Renal cortical epithelial cell (primary cell): ENCODE measurements at places on chromosomes 4 and X. TPM values are rescaled to one million over a fixed set of nuclear protein-coding genes. Genes with fewer than 3 reads are reported as not detected.
A peak's percentile ranks its signal among the peaks of the same experiment; 100 is the strongest.

GRCh38 chr4:64520421-64520820, 111.2 kb upstream of the TECRL start:
- DNase-seq = no peak

L1CAM gene
- total RNA-seq = 88.0 and 623 TPM in 2 replicates

GRCh38 chr4:126604268-126604867, 1028.4 kb upstream of the INTU start:
- DNase-seq = peak; percentile 18

- DNase-seq = peak; percentile 4
Measured at GRCh38 chrX:31435592-31435991, 363.8 kb upstream of the FTHL17 start.

GRCh38 chr4:176451443-176451842, 131.7 kb downstream of the SPCS3 start:
- no peak for DNase-seq

DNA sequence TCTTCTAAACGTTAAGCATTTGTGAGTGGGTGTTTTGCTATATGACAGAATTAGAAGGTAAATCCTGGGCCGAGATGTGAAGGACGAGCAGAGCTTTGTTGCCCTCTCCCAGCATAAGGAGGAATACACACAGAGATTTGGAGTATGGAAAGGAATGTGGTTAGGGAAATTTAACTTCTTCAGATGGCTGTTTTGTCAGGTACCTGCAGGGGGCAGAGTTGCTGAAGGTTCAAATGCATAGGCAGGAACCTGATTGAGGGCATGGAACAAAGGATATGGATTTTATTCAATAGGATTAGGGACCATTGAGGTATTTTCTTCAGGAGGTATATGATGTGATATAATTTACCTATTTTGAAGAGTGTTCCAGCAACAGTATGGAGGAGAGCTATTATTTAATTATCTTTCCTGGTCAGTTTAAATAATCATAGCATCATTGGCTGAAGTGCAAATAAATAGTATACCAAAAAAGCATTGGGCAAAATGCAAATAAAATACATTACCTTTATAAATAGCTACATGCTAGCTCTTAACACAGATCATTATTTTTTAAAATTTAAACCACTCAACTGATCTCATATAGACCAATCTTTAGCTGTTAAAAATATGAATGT, 143.6 kb downstream of the SLIT2 start:
- DNase-seq = peak; percentile 50

DNA sequence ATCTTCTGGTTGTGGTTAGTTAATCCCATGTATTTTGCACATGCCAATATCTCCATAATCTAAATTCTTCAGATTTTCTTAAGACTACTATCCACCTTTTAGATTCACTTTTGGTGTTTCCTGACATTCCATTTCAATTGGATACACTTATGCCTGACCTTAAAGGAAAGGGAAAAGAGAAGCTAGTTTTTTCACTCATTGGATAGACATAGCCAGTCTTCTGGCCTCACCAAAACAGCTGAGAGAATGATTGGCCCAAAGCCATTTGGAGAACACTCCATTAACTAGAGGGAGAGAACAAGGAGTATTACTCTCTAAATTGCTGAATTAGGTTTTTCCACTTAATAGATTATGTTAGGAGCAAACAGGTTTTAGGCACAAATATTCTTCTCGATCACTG, 4.0 kb downstream of the PRPS1 start:
- no peak for DNase-seq

SLC10A4 gene
- 0.20 TPM in 1 of 2 replicates, not detected in the other for total RNA-seq

DNA sequence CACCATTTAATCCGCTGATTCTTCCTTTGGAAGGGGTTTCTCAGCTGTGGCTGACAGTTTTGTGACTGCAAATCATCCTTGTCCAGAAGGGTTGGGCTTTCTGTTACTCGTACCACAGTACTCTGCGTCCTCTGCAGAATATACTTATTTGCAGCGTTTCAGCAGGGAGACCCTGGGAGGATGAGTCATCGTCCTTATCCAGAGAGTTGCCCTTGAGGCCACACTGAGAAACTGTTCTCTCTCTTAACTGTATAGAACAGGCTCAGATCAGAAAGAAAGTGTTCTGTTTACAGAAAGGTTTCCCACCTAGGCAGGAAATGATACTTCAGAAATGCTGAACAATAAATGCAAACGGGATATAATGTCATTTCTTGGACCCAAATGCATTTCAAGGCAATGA, 47.8 kb upstream of the DDX53 start:
- DNase-seq = peak; percentile 40

DNA sequence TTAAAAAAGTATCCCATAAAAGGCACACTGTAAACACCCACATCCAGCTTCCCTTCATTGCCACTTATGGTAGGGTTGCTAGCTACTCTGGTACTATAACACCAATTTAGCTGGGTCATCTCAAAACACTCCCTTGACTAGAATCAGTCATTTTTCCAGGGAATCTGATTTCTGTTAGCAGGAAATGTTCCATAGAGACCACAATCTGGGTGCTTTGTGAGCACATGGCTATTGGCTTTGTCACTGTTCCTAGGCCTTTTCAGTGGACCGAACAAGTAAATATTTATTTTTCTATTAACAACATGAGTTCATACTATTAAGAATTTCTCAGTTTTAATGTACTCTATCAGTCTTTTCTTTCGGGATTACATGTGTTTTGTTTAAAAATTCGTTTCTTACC, 404.7 kb upstream of the GNPDA2 start:
- no peak for DNase-seq

ANXA3 gene
- 195 and 668 TPM in 2 replicates for total RNA-seq

SERPINA7 gene
- not detected in 2 replicates for total RNA-seq

GRCh38 chr4:7021355-7021754, 21.8 kb upstream of the TADA2B start:
- DNase-seq = no peak

DNA sequence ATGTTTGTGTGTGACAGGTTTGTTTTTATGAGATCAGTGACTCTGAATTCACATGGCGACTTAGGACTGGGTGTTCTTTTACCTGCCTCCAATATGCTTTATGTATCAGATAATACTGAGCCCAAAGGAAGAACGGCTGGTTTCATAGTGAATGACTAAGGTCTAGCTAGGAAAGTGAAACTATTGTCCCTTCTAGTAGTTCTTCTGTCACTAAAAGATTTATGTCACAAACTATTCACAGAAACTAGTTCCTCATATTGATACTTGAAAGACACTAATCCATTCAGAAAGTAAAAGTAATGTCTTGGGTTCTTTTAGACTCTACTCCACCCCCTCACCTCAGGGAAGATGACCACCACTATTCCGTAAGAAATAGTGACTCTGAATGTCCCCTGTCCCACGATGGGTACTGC, 81.7 kb downstream of the EGF start:
- no peak for DNase-seq

CYBB gene
- total RNA-seq = 0.15 and 0.17 TPM in 2 replicates

DNA sequence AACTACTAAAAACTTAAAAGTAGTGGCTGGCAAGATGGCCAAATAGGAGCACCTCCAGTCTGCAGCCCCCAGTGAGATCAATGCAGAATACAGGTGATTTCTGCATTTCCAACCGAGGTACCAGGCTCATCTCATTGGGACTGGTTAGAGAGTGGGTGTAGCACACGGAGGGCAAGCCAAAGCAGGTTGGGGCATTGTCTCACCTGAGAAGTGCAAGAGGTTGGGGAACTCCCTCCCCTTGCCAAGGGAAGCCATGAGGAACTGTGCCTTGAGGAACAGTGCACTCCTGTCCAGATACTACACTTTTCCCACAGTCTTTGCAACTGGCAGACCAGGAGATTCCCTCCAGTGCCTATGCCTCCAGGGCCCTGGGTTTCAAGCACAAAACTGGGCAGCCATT, 311.1 kb downstream of the PAPSS1 start:
- DNase-seq = no peak

DNA sequence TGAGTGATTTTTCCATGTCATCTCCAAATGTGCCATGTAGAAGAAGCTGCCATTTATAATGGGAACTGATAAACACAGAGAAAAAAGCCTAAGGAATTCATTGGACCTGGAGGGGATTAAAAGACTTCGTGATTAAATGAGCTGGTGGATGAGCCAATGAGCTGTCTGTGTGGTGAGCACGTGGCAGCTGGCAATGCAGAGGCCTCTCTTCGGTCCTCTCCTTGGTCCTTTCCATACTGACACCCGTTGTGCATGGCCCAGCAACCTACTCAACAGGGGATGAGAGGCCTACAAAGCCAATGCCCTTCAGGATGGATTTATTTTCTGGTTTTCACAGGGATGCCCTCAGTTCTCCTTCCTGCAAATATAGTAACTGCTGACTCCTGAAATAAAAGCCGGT, 87.7 kb upstream of the STS start:
- DNase-seq = no peak
